ENCODE measurements at places on chromosomes 5 and 9.

- DNase-seq = peak; percentile 81
Measured at GRCh38 chr5:139787568-139788293, 7.9 kb upstream of the PSD2 start.

DNA sequence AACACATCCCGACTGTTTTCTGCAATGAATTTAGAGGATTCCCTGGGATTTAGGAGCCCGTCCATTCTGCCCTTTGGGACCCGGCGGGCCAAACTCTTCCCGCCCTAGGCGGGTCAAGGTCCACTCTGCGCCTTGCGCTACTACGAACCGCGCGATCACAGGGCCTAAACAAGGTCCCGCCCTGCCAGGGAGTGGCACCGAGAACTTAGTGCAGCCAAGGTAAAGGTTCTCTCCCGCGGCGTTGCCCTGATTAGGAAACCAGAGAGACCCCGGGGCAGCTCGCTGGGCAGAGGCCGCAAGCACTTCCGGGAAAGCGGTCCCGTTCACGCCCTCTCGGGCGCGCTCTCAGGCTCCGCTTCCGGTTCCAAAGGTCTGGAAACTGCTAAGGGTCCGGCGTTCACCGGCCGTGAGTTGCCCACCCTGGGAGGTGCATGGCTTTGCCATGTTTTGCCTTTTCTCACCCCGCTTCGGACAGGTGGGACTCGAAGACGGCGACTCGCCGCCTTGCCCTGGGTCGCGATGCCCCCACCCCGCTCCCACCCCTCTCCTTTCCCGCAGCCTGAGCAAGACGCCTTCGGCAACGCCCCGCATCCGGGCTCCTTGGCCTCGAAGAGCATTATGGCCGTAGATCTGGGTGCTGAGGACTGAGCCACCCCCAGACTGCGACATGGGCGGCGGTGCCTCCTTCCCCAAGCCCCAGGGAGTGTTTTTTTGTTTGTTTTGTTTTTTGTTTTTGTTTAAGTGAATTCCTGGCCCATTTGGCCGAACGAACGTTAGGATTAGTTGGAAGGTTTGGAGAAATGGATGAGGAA is 23.4 kb downstream of the HNRNPK start:
- DNase-seq = no peak

DNA sequence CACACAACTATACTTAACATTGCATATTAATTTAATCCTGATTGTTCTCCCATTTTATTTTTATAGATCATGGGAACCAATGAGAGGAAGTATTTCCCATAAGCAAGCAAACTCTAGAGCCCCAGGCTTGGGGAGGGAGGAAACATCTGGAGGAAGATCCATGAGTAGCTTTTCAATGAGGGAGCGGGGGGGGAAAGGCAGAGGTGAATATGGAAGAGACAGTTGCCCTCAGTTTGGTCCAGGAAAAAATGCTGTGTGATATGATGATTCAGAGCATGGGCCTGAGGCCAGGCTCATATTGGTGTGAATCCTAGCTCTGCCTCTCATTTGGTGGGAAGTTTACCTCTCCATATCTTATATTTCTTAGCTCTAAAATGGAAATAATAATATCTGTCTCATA is 42.2 kb upstream of the ALDOB start:
- DNase-seq = no peak

DNA sequence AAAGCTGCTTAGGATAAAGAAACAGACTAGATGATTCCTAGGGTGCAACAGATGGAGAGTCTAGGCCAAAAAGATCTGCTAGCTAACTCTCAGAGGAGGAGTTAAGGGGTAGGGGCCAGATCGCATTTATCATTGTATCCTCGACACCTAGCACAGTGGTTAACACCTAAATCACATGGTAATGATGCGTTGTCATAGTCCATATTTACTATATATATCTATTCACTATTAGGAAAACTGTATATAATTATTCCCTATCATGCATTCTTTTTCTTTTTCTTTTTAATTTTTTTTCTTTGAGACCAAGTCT is 92.8 kb upstream of the SLC44A1 start:
- no peak for DNase-seq

GRCh38 chr9:137281345-137282116 is 4.0 kb downstream of the TOR4A start:
- no peak for DNase-seq

DNA sequence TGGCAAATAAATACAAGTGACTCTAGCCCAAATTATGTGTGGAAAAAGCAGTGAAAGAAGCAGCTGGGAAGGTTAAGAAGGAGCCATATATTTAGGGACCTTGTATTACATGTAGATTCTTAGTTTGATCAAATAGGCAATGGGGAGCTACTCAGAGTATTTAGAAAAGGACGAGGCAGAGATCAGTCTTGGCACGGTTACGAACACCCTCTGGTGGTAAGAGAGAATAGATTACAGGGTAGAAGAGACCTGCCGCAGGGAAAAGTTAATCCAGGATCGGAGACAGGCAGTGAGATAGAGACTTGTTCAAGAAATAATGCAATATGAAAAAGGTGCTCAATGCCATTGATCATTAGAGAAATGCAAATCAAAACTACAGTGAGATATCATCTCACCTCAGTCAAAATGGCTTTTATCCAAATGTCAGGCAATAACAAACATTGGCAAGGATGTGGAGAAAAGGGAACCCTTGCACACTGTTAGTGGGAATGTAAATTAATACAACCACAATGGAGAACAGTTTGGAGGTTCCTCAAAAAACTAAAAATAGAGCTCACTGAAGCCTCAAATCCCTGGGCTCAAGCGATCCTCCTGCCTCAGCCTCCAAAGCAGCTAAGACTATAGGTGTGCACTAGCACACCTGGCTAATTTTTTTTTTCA is 12.0 kb downstream of the INIP start:
- DNase-seq = no peak

DNA sequence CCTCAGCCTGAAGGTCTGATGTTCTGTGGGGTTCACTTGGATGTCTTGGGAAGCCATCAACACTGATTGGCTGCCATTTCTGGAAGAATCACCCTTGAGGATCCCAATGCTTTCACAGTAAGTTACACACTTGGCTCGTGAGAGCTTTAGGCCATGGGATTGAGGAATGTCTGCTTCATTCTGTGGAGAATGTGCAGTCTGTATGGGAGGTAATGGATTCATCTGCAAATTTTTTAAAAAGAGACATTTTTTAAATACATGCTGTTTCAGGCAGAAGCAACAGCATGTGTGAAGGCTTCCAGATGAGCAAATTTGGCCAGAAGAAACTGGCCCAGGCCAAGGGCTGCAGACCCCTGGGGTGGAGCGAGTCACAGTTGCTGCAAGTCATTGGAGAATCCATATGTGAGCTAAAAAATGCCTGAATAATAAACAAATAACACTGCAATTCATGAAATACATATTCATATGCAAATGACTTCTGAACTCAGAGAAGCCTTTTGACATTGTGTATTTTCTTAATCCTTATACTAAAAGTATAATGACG is 146.3 kb upstream of the RASEF start:
- DNase-seq = no peak

DNA sequence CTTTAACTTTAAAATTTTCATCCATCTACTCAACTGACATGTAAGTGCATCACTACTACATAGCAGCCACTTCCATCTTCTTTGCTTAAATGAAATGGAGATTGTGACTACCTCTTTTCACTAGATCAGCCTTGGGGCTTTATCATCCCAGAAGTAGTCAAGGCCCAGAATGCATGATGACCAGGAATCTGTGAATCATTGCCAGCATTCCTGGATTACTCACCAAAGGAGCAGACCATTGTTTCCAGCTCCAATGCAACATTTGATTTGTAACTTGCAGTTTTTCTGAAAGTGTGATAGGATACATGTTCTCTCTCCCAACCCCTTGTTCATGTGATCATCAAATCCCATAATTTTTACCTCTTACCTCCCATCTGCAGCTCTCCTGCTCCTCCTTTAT is 65.1 kb downstream of the PLPPR1 start:
- DNase-seq = no peak

DNA sequence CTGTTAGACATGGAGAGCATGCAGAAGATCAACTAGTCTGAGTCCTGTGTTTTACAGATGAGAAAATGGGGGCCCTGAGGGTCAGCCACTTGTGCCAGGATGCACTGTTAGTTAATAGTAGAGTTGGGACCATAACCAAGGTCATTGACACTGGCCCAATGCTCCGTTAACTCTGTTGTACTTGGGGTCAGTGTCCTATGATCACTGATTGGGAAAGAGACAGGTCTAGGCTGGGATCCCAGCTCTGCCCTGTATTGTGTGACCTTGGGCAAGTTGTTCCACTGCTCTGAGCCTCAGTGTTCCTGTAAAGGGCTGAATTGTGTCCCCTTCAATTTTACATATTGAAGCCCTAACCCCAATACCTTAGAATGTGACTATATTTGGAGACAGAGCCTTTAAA is 70.0 kb downstream of the GDNF start:
- DNase-seq = no peak

GRCh38 chr5:87627363-87627762 is 214.6 kb upstream of the CCNH start:
- no peak for DNase-seq

DNA sequence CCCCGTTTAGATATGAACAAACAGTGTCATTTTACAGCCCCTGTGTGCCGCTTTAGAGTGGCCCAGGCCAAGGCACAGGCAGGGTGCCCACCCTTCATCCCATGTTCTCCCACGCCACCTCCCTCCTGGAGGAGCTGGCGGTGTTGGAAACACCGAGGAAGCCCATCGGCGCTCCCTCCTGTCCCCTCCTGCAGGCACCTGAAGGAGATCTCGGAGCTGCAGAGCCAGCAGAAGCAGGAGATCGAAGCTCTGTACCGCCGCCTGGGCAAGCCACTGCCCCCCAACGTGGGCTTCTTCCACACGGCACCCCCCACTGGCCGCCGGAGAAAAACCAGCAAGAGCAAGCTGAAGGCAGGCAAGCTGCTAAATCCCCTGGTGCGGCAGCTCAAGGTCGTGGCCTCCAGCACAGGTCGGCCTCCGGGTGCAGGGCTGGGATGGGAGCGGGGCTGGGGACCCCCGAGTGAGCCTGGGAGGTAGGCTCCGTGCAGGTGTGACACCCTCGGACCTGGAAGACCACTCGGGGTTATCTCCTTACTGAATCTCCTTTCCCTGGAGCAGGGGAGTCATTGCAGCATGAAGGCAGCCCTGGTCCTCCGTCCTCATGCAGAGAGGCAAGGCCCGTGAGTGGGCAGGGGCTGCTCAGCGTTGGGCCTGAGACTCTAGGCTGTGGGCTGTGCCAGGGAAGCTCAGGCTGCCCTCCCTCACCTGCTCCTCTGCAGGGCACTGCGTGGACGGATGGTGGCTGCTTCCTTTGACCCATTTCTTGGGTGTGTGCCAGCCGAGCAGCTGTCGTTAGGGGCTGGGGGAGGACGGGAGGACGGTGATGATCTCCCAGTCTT is 113.9 kb downstream of the WNK2 start:
- DNase-seq = no peak

DNA sequence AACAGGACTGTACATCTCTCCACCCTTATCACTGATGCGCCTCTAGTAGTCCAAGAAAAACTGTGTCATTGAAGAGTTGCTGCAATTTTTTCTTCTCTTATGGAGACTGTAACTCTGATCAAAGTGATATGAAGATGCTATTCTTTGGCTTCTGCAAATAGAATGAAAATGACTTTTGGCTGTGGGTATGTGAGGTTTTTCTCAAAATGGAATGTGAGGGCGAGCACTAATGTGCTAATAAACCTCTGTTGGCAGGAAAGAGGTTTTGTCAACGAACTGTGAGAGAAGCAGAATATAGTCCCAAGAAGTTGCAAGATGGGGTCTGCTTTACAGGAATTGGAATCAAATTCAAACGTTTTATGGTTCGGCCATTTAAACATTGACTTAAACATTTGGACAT is 252.0 kb upstream of the GAS1 start:
- DNase-seq = no peak

DNA sequence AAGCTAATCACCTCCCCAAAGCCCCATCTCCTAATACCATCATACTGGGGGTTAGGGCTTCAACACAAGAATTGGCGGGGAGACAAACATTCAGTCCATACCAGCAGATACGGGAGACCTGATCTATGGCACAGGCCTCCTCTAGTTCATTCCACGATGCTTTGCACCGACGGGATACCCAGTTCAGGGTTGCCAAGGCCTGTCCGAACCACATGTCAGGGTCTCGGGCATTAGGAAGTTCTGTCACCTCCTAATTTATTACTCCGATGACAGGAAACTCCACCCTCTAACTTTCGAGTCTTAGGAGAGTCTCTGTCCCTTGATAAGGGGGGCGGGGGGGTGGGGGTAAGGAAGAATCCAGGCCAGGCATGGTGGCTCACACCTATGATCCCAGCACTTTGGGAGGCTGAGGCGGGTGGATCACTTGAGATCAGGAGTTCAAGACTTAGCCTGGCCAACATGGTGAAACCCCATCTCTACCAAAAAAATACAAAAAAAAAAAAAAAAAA is 23.8 kb upstream of the ANKRD33B start:
- no peak for DNase-seq

DNA sequence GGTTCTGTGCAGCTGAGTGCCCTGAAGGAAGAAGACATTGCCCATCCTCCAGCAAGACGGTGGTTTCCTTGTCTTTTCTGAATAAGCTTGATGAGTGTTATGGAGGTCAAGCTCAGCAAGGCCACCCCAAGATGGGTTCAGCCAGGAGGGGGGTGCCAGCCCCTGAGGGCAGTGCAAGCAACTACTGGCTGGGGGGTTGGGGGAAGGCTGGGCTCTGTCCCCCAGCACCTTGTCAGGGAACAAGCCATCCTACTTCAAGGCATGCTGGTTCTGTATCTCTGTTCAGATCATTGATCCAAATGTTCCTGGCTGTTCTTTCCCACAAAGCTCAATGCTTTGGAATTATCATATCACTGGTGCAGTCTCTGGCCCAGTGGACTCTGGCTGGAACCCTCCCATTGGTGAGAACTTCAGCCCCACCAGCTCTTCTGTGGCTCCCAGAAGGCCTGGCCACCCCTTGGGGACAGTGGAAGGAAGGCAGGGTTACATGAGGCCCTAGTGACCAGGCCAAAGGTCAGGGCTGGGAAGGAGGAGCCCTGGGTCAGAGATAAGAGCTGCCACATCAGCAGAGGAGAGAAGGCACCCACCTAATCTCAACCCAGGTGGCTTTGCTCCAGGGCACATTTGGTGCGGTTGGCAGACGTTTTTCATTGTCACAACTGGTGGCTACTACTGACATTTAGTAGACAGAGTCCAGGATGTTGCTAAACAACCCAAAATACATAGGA is 280.2 kb downstream of the IRX2 start:
- no peak for DNase-seq
